Cardiac muscle cell (in vitro differentiated cells and primary cell): ENCODE measurements at places on chromosomes 3 and 15. TPM values are rescaled to one million over a fixed set of nuclear protein-coding genes. Genes with fewer than 3 reads are reported as not detected.

DNA sequence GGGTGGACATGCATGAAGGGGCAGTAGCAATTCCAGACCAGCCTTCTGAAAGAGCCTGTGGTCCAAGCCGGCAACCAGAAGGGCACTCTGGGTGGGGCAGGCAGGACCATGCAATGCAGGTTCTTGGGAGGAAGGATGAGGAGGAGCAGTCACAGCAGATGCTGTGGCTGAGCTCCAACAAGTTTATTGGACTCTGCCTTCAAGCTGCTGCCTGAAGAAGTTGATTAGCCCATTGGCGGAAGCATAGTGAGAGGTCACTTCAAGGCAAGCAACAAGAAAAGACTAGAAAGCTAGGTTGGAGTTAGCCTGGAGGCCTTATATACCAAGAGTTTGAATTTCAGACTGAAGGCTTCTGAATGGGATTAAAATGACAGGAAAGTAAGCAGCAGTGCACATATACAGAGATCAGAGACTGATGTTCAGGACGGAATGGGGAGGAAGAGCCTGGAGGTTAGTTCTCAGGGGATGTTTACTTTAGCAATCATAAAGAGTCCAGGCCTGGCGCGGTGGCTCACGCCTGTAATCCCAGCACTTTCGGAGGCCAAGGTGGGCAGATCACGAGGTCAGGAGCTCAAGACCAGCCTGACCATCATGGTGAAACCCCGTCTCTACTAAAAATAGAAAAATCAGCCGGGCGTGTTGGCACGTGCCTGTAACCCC lies 39.9 kb downstream of the SFMBT1 start:
- DNase-seq = no peak

- DNase-seq = peak; percentile 71
These were observed 377.0 kb downstream of the GAP43 start for GRCh38 chr3:116000311-116000710.

PEX5L gene
- 0.07 and 0.10 TPM in 2 replicates for polyA plus RNA-seq

RAD51 gene
- 10.6 and 17.5 TPM in 2 replicates for polyA plus RNA-seq
